Breast epithelium (tissue), 4 donors: ENCODE measurements at places on chromosomes 1 and 21. TPM values are rescaled to one million over a fixed set of nuclear protein-coding genes. Genes with fewer than 3 reads are reported as not detected.

DNA sequence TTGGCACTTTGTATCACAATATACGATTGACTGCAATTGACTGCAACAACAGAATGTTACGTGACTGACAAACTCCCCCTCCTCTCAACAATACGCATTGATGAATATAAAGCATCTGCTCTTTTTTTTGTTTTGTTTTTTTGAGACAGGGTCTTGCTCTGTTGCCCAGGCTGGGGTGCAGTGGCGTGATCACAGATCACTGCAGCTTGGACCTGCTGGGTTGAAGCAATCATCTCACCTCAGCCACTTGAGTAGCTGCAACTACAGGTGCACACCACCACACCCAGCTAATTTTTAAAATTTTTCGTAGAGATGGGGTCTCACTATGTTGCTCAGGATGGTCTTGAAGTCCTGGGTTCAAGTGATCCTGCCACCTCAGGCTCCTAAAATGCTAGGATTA lies 21.3 kb upstream of the CEP85 start:
- no peak overlapping the region for H3K4me3 ChIP-seq
- no peak for DNase-seq
- no peaks in the 10 kb centered on the region for H3K27me3 ChIP-seq
- no peak overlapping the region for H3K27ac ChIP-seq

DNA sequence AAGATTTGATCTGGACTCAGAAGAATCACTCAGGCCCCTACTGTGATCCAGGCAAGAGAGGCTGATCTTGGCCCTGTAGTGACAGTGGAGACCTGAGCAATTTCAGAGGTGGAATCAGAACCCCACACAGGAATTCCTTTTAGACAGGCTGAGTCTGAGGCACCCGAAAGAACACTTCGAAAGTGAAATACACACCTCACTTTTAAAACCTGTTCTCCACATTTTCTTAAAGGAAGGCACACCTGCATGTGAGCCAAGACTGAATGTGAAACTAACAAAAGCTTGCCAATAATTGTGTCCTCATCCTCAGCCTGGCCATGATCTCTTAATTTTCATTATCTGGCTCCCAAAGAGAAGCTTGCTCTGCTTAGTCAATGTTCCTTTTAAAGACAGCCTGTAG lies 32.2 kb downstream of the SIPA1L2 start:
- H3K4me3 ChIP-seq, result no peak overlapping the region
- peak overlapping the region; percentile 38 for H3K27ac ChIP-seq
- no peak for DNase-seq
- no peaks in the 10 kb centered on the region for H3K36me3 ChIP-seq
- H3K27me3 ChIP-seq, result no peaks in the 10 kb centered on the region

DNA sequence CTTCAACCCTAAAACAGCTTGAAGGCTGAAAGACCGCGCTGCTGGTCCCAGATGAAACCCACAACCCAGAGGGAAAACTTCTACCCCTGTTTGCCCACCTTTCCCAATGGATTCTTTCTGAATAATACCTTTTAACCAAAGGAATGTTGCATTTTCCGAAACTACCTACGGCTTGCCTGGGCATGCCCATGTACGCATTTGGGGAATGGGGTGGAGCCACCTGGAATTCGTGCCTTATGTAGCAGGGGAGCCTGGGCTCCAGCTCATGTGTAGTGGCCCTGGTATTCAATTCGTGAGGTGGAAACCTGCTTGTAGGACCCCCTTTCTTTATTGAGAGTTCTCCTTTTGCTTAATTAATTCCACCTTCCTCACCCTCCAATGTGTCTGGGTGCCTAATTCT lies 256.6 kb upstream of the RGS18 start:
- no peak overlapping the region for H3K4me3 ChIP-seq
- H3K27me3 ChIP-seq, result no peaks in the 10 kb centered on the region
- H3K27ac ChIP-seq, result no peak overlapping the region
- H3K4me1 ChIP-seq, result no peaks in the 10 kb centered on the region
- no peaks in the 10 kb centered on the region for H3K36me3 ChIP-seq
- no peak for DNase-seq

DNA sequence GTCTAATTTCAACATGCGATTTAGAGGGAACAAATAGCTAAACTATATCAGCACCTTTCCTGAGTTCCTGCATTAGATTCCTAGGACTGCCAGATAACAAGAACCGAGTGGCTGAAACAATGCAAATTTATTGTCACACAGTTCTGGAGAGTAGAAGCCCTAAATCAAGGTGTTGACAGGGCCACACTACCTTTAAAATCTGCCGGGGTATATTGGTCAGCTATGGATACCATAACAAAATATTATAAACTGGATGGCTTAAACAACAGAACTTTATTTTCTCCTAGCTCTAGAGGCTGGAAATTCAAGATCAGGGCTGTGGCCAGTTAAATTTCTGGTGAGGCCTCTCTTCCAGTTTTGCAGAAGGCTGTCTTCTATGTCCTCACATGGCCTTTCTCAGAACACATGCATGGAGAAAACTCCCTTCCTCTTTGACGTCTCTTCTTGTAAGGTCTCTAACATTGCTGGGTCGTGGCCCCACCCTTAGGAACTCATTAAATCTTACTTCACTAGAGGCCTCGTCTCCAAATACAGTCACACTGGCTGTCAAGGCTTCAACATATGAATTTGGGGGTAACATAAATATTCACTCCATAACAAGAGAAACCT lies 144.3 kb downstream of the FCRL5 start:
- no peaks in the 10 kb centered on the region for H3K4me1 ChIP-seq
- DNase-seq, result no peak
- H3K36me3 ChIP-seq, result no peaks in the 10 kb centered on the region
- no peak overlapping the region for H3K27ac ChIP-seq

- H3K27ac ChIP-seq, result no peak overlapping the region
- H3K4me3 ChIP-seq, result no peak overlapping the region
- H3K36me3 ChIP-seq, result peaks cover 4% of the 10 kb centered on the region
- no peak for DNase-seq
- no peaks in the 10 kb centered on the region for H3K27me3 ChIP-seq
- no peaks in the 10 kb centered on the region for H3K4me1 ChIP-seq
Measured at GRCh38 chr1:231279081-231279480, 38.1 kb downstream of the GNPAT start.

GRCh38 chr1:212074856-212075255 lies 39.3 kb downstream of the DTL start:
- H3K36me3 ChIP-seq, result no peaks in the 10 kb centered on the region
- no peak for DNase-seq
- H3K27ac ChIP-seq, result no peak overlapping the region
- H3K4me1 ChIP-seq, result no peaks in the 10 kb centered on the region

- no peaks in the 10 kb centered on the region for H3K36me3 ChIP-seq
- H3K4me1 ChIP-seq, result no peaks in the 10 kb centered on the region
- H3K27ac ChIP-seq, result no peak overlapping the region
- H3K4me3 ChIP-seq, result no peak overlapping the region
Measured at GRCh38 chr1:171610385-171610784, 11.7 kb upstream of the MYOCOS start.

DNA sequence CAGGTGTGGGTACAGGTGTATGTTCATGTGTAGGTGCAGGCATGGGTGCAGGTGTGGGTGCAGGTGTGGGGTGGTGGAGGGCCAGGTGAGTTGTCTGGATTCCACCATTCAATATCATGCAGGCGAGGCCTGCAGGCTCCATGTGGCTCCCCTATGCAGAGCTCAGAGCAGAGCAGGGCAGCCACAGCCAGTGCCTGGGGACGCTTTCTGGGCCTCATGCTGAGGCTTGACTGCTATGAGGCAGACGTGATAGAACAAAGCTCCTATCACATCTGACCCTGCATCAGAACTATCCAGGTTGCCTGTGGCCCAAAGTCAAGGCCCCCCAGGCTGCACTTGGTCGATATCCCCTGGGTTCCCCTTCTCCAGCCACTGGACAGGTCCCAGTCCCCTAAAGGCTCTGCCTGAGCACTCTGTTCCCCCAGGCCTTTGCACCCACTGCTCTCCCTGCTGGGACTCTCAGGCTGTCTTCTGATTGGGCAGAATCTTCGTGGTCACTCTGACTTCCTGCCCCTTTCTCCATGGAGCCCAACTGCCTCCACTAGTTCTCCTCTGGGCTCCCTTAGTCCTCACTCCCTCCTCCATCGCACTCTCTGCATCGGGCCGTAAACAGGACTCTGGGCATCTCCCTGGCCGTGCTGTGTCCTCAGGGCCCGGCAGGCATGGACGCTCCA lies 78.6 kb upstream of the ACTL8 start:
- H3K36me3 ChIP-seq, result no peaks in the 10 kb centered on the region
- no peak overlapping the region for H3K4me3 ChIP-seq
- H3K4me1 ChIP-seq, result no peaks in the 10 kb centered on the region
- DNase-seq, result no peak
- H3K27ac ChIP-seq, result no peak overlapping the region

DNA sequence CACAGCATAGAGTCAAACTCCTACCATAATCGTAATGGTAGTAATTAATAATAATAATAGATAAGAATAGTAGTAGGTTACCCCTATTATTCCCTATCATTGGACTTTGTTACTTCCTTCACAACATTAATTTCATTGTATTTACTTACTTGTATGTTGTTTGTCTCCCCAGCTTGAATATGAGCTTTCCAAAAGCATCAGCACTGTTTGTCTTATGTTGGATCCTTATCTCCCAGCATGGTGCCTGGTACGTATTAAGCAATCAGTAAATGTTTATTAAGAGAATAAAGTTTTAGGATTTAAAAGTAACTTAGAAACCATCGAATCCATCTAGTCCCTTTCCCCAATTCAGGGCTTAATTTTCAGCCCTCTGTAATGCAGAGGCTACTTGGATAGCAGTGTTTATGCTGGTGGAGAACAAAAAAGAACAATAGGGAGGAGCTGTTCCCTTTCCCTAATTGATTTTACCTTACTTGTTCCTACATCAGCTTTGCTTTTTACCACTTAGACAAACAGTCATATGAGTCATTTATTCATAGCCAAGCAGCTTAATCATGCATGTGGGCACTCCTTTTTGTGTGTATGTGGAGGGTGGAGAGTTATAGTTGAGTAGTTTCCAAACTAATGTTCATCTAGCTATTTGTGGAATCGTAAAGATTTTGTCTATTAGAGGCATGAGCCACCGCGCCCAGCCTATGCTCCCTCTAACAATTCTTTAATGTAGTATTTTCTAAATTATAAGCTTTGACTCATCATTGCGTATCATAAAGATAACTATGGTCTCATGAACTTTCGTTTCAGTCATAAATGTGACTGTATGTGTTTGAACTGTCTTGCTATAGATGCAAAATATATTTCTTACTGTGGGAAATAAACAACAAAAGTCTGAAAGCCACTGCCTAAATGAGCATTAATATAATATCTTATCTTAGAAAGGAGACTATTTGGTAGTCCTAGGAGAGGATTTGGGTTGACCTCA lies 20.9 kb upstream of the DR1 start:
- H3K4me1 ChIP-seq, result no peaks in the 10 kb centered on the region
- H3K27me3 ChIP-seq, result no peaks in the 10 kb centered on the region
- no peak overlapping the region for H3K4me3 ChIP-seq
- H3K27ac ChIP-seq, result no peak overlapping the region
- no peaks in the 10 kb centered on the region for H3K36me3 ChIP-seq

DNA sequence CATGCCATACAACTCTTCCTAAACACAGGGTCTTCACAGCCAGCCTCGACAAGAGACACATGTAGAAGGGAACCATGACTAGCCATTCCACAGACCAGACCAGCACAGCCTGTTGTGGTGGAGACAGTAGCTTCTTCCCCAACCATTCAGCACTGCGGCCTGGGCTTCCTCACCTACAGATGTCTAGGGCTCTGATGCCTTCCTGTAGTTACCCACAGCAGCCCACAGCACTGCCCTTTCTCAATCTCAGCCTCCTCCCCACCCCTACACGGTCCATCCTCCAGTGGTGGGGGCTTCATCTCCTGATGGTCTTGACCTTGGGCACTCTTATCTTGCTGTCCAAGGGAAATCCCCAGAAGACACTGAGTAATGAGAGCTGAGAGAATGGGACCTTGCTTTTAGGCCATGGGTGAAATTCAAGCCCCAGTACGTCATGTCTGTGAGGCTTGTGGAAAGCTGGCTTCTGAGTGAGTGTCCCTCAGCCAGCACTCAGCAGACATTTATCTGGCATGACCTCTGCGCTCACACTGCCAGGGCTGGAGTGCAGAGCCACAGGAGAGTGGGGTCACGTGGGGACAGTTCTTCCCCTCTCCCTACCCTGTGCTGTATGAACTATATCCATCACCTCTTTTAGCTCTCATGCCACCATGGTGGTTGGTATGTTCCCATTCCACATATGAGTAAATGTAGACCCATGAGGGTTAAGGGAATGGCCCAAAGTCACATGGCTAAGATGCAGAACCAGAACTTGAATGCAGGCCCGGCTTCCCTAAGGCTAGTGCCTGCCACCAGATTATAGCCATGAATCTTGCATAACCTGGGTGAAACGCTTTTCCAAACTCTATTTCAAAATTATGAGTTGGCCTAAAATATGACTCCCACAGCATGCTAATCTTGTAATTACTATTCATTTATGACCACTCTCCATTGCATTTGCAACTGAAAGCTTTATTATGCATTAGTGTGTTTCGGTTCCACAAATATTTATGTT lies 104.7 kb downstream of the HIVEP3 start:
- no peak overlapping the region for H3K27ac ChIP-seq
- H3K27me3 ChIP-seq, result no peaks in the 10 kb centered on the region
- no peak overlapping the region for H3K4me3 ChIP-seq
- H3K36me3 ChIP-seq, result no peaks in the 10 kb centered on the region

GRCh38 chr1:208002672-208003071 lies 91.7 kb upstream of the CD34 start:
- no peak overlapping the region for H3K27ac ChIP-seq
- no peaks in the 10 kb centered on the region for H3K36me3 ChIP-seq
- H3K4me3 ChIP-seq, result no peak overlapping the region
- DNase-seq, result no peak
- H3K4me1 ChIP-seq, result no peaks in the 10 kb centered on the region

DNA sequence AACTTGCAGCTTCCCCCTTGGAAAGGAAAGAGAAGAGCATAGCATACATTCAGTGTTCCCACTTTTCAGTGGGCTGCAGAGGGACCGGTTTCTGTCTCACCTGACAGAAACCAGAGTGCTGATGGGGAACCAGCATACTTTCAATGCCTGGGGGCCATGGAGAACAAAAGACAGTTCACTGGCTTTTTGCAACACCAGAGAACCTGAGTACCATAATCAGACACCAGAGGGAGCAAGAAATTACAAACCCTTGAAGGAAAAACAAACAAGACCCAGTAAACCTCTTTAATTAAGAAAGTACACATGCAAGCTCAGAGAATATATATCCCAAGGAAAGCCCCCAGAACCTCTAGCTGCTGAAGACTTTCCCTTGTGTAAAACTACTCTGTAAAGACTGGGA lies 51.1 kb downstream of the CSMD2 start:
- DNase-seq, result no peak
- H3K36me3 ChIP-seq, result no peaks in the 10 kb centered on the region
- H3K4me3 ChIP-seq, result no peak overlapping the region
- no peak overlapping the region for H3K27ac ChIP-seq
- H3K27me3 ChIP-seq, result no peaks in the 10 kb centered on the region

FMO2 gene
- total RNA-seq, result 132 TPM

NASP gene
- total RNA-seq, result 96.7 TPM

HTR1D gene
- not detected for total RNA-seq

TRABD2B gene
- 3.7 TPM for total RNA-seq

NHLH1 gene
- 0.15 TPM for total RNA-seq

SLC1A7 gene
- not detected for total RNA-seq

DMRTA2 gene
- total RNA-seq, result not detected

FTCD gene
- 0.59 TPM for total RNA-seq
